Keratinocyte (primary cell): ENCODE measurements at places on chromosomes 2 and 18.

DNA sequence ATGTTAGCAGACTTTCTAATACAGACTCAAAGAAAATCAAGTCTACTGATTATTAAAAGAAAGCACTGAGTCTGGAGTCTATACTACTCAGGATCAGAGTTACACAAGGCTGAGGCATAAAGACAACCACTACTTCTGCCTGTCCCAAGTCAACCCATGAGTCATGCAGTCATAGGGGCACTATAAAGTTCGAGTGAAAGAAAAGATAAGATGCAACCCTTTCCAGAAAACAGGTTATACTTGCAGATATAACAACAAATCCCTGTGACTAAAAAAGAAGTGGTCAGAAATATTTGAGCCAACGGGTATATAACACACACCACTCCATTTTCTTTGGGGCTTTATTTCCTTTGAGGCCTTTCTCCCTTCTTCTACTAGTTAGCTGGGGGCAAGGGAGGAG, 18.6 kb upstream of the SCRN3 start:
- no peak for DNase-seq

GRCh38 chr2:102335871-102336366, 19.7 kb upstream of the IL18R1 start:
- no peak for DNase-seq

- no peak for DNase-seq
These were observed 32.1 kb downstream of the ZFP36L2 start for GRCh38 chr2:43194121-43194869.

DNA sequence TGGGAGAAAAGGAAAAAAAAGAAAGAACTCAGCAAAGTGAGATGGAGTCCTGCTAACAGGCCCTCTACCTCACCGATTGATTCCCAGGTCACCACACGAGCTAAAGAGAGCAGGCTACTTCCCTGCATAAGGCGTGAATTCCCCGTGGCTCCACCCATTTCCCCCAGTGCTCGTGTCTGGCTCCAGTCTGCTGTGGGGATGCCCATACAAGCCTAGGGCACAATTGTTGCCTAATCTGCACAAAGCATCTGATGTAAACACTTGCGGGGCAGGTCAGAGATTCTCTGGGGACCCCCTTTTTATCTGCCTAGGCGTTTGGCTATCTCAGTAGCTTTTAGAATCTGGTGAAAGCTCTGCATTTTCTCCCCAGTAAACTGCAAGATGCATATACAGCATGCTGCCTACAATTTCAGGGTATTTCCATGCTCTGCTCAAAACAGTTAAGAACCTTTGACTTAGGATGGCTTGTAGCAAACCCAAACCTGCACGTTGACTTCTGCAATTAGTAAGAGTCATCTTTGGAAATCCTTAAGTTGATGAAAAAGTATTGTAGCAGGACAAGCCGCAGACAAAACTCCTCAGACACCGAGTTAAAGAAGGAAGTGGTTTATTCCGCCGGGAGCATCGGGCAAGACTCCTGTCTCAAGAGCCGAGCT, 34.8 kb downstream of the MYO3B start:
- DNase-seq: no peak

DNA sequence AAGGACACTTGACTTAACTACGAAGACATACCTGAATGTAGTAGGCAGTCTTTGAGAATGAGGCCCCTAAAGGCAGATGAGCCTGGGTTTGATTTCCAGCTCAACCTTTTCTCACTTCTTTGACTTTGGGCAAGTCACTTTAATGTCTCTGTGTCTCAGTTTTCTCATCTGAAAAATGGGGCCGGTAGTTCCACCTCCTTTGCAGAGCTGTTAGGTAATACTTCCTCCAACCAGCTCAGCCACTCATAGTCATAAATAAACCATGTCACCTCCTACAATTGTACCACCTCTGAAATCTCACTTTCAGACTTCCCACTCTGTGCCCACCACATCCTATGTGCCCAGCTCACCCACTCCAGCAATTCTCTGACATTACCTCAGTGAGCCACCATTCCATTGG, 10.4 kb downstream of the ARHGAP25 start:
- no peak for DNase-seq

GRCh38 chr2:67037655-67038054, 359.5 kb upstream of the ETAA1 start:
- no peak for DNase-seq

DNA sequence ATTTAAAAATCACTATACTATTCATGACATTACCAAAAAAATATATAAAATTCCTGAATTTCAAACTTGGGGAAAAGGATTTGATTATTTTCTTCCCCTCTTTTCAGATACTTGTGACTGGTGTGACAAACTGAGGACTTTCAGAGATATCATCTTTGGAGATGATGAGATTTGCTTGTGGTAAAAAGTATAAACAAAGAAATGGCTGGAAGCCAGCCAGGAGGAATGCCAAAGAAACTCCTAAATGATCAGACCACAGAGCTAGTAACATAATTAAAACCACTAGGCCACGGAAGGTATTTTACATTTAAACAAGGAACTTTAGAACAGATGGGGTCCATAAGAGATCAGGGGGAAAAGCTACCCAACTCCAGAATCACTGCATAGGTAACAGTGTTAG, 58.7 kb downstream of the PIGN start:
- DNase-seq: no peak

- no peak for DNase-seq
These were observed 14.5 kb downstream of the CREG2 start for GRCh38 chr2:101372792-101373191.

GRCh38 chr2:35408320-35408719, 947.3 kb upstream of the CRIM1 start:
- no peak for DNase-seq

- no peak for DNase-seq
These were observed 142.7 kb upstream of the DOK6 start for GRCh38 chr18:69257861-69258458.
